Stimulated activated CD8-positive, alpha-beta memory T cell treated with anti-CD3 and anti-CD28 coated beads, Interleukin-2, amount 100 ng/mL, for 48 hours (primary cell): ENCODE measurements at places on chromosomes 12 and 14.

GRCh38 chr14:95228240-95228639 is 70.9 kb upstream of the DICER1 start:
- DNase-seq, result no peak

- DNase-seq, result peak; percentile 45
Observed at GRCh38 chr14:20934148-20934762, 21.0 kb upstream of the RNASE2 start.

- no peak for DNase-seq
Observed at GRCh38 chr12:87509237-87509820, 519.9 kb downstream of the C12orf50 start.

GRCh38 chr12:78081590-78082314 is 251.1 kb downstream of the NAV3 start:
- DNase-seq, result no peak

DNA sequence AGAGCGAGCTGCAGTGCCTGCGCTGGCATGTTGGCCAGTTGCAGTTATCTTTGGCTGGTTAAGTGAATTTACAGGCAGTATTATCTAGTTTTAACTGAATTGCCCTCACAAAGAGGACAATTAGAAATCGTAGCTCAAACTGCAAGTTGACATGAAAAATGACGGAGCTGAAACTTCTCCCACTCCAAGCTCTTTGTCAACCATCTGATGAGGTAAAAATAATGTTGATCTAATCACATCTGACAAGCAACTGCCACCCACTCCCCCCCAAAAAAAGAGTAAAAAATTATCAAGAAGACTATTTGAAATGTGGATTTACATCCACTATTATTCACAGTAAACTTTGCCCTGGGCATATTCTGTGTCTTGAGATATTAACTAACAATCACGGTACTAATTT is 84.7 kb upstream of the VASH1 start:
- no peak for DNase-seq

GRCh38 chr14:59481871-59482540 is 2.2 kb downstream of the L3HYPDH start:
- no peak for DNase-seq

GRCh38 chr12:49705479-49706134 is 1.6 kb downstream of the FMNL3 start:
- no peak for DNase-seq

GRCh38 chr12:93679308-93679925 is 2.2 kb downstream of the CRADD start:
- DNase-seq, result no peak

DNA sequence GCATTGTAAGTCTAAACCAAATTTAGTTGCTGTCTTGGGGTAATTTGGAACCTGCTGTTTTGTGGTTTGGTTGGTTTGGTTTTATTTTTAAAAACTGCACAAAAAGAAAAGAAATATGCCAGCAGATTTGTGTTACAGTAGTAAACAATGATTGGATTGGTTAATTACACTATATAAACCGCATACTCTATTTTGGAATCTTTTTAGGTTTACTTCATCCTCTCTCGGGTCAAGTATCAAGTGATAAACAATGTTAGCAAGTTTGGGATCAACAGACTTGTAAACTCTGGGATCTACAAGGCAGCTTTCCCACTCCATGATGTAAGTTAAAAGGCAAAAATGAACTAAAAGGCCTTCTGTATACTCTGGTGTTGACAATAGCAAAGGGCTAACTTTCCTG is 132.4 kb downstream of the ANO6 start:
- DNase-seq, result no peak

DNA sequence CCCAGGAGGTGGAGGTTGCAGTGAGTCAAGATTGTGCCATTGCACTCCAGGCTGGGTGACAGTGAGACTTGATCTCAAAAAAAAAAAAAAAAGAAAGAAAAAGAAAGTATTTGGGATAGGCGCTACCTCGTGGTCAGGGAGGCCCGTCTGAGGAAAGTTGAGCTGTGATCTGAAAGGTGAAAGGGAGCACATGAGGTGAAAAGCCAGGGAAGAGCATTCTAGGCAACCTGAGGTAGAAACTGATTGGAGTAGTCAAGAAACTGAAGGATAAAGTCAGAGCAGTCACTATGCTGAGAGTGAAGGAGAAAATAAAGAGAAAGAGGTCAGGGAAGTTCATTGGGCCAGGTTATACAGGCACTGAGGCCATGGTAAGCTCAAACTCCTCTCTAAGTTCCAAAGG is 7.7 kb downstream of the ANAPC5 start:
- DNase-seq, result no peak

DNA sequence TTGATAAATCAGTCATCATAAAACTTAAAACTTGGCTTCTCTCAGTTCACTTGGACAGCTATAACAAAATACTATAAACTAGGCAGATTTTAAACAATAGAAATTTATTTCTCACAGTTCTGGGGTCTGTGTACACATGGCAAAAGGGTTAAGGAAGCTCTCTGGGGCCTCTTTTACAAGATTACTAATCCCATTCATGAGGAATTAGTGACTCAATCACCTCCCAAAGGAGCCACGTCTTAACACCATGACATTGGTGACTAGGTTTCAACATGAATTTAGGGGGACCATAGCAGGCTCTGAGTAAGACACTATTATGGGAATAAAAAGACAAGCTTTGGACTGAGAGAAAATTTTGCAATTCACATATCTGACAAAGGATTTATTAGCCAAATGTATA is 436.5 kb downstream of the PDZRN4 start:
- DNase-seq, result no peak
